ENCODE measurements at places on chromosomes 7 and 10. TPM values are rescaled to one million over a fixed set of nuclear protein-coding genes. Genes with fewer than 3 reads are reported as not detected.

DNA sequence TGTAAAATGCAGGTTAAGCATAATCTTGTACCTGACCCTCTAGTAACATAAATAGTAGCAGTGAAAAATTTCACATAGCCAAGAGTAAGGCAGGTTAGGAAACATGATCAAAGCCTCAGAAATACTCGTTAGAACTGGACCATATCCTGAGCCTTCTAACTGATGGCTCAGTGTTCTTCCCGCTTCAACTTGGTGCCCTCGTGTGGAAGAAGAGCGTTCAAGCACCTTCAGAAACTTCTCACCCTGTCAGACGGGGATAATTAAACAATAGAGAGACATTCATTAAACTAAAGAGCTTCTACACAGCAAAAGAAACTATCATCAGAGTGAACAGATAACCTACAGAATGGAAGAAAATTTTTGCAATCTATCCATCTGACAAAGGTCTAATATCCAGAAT is 124.5 kb downstream of the MYOF start:
- H3K4me1 ChIP-seq, result no peaks in the 10 kb centered on the region
- H3K4me3 ChIP-seq, result no peak overlapping the region
- no peak for DNase-seq
- H3K36me3 ChIP-seq, result peaks cover 14% of the 10 kb centered on the region
- no peak overlapping the region for H3K27ac ChIP-seq

DNA sequence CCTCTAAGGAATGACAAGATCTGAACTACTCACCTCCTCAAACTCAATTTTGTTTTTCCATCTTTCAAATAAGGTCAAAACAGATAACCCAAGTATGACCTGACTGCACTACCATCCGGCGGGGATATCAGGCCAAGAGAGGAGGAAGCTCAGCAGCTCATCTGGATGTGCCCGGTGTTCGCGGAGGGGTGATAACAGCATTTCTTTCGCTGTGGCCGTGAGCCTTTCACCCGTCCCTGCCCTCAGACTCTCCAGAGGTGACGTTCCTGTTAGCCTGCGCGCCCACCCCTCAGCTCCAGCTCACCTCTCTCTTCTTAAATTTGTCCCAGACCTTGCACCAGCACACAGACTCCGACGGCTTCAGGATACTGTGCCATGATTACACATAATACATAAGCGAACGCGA is 526 bp downstream of the ZNF248 start:
- H3K27me3 ChIP-seq, result no peaks in the 10 kb centered on the region
- peak overlapping the region; percentile 83 for H3K4me3 ChIP-seq
- H3K4me1 ChIP-seq, result no peaks in the 10 kb centered on the region
- peak overlapping the region; percentile 100 for H3K27ac ChIP-seq
- DNase-seq, result peak; percentile 20
- H3K36me3 ChIP-seq, result no peaks in the 10 kb centered on the region

The COL28A1 gene
- total RNA-seq, result 6.2 TPM

DNA sequence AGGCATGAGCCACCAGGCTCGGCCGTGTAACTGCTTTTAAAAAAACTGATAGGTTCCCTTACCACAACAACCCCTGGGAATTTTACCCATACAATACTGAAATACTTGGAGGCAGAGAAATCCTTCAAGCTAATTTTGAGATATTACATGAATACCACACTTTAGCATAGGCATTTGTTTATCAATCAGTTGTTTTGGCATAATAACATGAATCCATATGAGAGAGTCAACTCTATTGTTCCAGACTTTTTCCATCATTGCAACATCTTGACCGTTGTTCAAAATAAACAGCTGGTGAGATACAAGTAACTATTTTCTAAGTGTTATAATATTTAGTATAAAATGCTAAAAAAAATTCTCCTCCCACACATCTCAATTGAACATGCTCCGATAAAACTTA is 36.8 kb downstream of the LAMB4 start:
- H3K4me1 ChIP-seq, result peaks cover 7% of the 10 kb centered on the region
- no peak overlapping the region for H3K4me3 ChIP-seq
- H3K36me3 ChIP-seq, result no peaks in the 10 kb centered on the region
- no peak overlapping the region for H3K27ac ChIP-seq
- DNase-seq, result no peak

The PIK3CG gene
- total RNA-seq, result 5.1 TPM

DNA sequence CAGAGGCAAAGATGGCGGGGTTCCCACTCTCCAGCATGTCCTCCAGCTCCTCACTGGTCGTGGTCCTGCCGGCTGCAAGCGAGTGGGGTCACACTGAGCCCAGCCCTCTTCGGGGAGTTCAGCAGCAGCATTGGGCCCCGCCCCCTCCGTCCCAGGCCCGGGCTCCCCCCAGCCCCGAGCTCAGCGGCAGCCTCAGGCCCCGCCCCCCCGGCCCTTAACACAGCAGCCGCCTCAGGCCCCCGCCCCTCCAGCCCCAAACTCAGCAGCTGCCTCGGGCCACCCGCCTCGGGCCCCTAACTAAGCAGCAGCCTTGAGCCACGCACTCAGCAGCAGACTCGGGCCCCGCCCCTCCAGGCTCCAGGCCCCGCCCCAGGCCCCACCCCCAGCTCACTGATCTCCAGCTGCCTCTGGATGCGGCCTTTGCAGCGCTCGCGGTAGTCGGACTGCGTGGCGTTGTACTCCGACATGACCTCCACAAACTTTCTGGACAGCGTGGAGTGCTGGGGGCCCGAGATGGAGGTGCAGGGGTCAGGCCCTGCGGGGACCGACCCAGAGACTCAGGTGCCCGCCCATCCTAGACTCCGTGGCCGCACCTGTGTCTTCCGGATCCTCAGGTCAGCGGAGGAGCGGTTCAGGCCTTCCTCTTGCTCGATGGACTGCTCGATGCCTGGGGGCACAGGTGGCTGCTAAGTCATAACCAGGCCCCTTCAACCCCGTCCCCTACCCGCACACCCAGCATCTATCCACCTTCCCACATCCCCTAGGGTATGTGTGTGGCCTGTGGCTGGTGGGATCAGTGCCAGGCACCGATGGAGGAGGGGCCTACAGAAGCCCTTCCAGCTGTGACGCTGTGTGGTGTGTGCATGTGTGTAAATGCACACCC is 15.5 kb downstream of the STX1A start:
- no peak overlapping the region for H3K27ac ChIP-seq
- H3K36me3 ChIP-seq, result no peaks in the 10 kb centered on the region
- H3K4me3 ChIP-seq, result peak overlapping the region; percentile 2
- peaks cover 6% of the 10 kb centered on the region for H3K4me1 ChIP-seq
- DNase-seq, result no peak
- no peaks in the 10 kb centered on the region for H3K27me3 ChIP-seq

GRCh38 chr10:90484518-90484917 is 373.3 kb downstream of the HTR7 start:
- H3K36me3 ChIP-seq, result no peaks in the 10 kb centered on the region
- no peak overlapping the region for H3K4me3 ChIP-seq
- no peaks in the 10 kb centered on the region for H3K27me3 ChIP-seq
- no peak for DNase-seq
- H3K27ac ChIP-seq, result no peak overlapping the region

- DNase-seq, result no peak
- no peak overlapping the region for H3K4me3 ChIP-seq
- H3K27me3 ChIP-seq, result peaks cover 8% of the 10 kb centered on the region
- H3K4me1 ChIP-seq, result no peaks in the 10 kb centered on the region
- no peak overlapping the region for H3K27ac ChIP-seq
These were observed 11.0 kb downstream of the TWIST1 start for GRCh38 chr7:19106241-19107080.

GRCh38 chr7:135666156-135666555 is 3.8 kb downstream of the STMP1 start:
- H3K36me3 ChIP-seq, result no peaks in the 10 kb centered on the region
- no peak overlapping the region for H3K27ac ChIP-seq
- no peak for DNase-seq
- no peaks in the 10 kb centered on the region for H3K4me1 ChIP-seq
- no peaks in the 10 kb centered on the region for H3K27me3 ChIP-seq

The SEMA3E gene
- total RNA-seq, result 4.8 TPM

GRCh38 chr7:82672078-82672477 is 228.5 kb upstream of the CACNA2D1 start:
- H3K36me3 ChIP-seq, result no peaks in the 10 kb centered on the region
- H3K4me1 ChIP-seq, result no peaks in the 10 kb centered on the region
- H3K4me3 ChIP-seq, result no peak overlapping the region
- DNase-seq, result no peak

GRCh38 chr7:139784648-139785047 is 6.8 kb upstream of the HIPK2 start:
- H3K27ac ChIP-seq, result no peak overlapping the region
- no peak for DNase-seq
- no peaks in the 10 kb centered on the region for H3K4me1 ChIP-seq
- no peak overlapping the region for H3K4me3 ChIP-seq
- no peaks in the 10 kb centered on the region for H3K27me3 ChIP-seq

The MICALL2 gene
- total RNA-seq, result 31.1 TPM

The CALU gene
- total RNA-seq, result 87.8 TPM

The HTR7 gene
- 0.77 TPM for total RNA-seq

Data from prostate gland (tissue), 2 donors.